NCI-H748 treated with DMSO at 0.1 percent for 48 hours (cell line): ENCODE measurements at places on chromosomes 2 and 18.

DNA sequence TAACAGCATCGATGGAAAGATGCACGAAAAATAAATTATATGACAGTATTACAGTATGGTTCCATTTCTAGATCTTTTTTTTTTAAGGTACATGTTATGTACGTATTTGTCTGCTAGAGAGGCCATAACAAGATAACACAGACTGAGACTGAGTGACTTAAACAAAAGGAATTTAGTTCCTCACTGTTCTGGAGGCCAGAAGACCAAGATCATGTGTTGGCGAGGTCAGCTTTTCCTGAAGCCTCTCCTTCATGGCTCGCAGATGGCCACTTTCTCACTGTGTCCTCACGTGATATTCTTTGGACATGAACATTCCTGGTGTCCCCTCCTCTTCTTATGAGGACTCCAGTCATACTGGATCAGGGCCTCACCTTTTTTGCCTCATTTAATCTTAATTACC lies 177.4 kb downstream of the CAPN13 start:
- no peak for DNase-seq

DNA sequence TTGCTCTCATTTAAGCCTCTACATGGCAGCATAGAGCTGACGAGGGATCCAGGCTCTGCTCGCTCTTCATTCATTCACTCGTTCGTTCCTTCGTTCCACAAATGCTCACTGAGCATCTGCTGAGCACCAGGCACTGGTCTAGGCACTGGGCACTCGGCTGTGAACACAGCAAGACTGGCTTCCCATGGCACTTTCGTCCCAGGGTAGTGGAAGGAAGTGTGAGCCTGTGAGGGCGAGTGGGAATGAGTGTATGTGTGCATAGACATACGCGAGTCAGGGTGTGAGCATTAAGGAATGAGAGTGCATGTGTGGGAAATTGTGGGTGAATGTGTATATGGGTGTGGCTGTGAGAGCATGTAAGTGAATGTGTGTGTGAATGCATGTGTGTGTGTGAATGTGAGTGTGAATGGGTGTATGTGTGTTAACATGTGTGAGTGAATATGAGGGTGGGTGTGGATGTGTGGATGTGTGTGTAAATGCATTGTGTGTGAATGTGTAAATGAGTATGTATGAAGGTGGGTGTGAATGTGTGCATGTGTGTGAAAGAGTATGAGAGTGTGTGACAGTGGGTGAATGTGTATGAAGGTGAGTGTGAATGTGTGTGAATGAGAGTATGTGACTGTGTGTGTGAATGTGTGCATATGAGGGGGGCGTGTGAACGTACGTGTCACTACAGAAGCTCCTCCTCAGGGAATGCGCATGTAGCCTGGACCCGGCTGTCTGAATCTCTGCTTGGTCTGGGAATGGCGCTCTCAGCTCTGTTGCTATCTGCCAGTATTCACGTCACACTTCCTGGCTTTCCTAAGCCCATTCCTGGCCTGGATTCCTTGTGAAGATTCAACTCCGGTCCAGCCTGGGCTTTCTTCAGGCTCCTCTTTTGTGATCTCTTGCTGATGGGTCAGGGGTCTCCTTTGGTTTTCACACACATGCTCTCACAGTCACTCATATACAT lies 28.8 kb downstream of the SNORC start:
- DNase-seq = no peak

- no peak for DNase-seq
Measured at GRCh38 chr2:237858294-237859081, 935 bp upstream of the RAMP1 start.

- no peak for DNase-seq
Measured at GRCh38 chr2:84214455-84214854, 244.6 kb downstream of the SUCLG1 start.

- no peak for DNase-seq
Measured at GRCh38 chr2:84713441-84713840, 167.4 kb downstream of the TRABD2A start.

DNA sequence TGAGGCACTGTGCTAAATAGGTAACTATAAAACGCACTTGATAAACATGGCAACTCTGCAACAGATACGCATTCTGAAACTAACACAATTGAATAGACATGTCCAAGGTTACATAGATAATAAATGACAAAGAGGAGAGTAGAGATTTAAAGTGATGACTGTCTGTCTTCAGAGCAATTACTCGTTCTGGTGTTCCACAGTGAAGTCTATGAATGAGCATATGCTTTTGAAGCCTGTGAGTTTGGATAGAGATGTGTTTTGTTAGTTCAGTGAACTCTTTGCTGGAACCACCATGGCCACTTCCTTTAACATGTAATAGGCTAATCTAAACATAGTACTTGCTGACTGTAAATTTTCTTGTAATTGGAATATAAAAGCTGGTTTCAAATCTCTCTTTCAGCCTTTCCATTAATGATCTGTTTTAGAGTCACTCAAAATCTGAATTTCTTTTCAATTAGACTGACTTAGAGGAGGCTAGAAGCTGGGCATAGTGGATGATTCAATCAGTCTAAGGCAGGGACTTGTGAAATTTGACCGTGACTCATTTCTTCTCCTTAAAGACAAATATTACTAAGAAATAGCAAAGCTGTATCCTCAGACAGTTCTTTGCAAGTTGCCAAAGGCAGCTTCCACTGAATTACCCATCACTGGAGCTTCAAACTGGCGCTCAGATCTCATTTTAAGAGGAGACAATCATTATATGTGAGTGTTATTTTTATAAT lies 1130.1 kb upstream of the CELF4 start:
- DNase-seq = no peak

DNA sequence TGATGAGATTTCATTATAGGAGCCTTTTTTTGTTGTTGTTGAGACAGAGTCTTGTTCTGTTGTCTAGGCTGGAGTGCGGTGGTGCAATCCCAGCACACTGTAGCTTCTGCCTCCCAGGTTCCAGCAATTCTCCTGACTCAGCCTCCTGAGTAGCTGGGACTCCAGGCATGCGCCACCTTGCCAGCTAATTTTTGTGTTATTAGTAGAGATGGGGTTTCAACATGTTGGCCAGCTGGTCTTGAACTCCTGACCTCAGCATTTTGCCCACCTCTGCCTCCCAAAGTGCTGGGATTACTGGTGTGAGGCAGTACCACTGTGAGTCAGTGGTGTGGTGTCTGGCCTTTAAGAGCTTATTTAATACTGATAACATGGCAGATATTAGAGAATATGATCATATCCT lies 60.1 kb downstream of the MOB4 start:
- no peak for DNase-seq

- DNase-seq = no peak
Measured at GRCh38 chr2:54615832-54616534, 107.5 kb upstream of the EML6 start.

DNA sequence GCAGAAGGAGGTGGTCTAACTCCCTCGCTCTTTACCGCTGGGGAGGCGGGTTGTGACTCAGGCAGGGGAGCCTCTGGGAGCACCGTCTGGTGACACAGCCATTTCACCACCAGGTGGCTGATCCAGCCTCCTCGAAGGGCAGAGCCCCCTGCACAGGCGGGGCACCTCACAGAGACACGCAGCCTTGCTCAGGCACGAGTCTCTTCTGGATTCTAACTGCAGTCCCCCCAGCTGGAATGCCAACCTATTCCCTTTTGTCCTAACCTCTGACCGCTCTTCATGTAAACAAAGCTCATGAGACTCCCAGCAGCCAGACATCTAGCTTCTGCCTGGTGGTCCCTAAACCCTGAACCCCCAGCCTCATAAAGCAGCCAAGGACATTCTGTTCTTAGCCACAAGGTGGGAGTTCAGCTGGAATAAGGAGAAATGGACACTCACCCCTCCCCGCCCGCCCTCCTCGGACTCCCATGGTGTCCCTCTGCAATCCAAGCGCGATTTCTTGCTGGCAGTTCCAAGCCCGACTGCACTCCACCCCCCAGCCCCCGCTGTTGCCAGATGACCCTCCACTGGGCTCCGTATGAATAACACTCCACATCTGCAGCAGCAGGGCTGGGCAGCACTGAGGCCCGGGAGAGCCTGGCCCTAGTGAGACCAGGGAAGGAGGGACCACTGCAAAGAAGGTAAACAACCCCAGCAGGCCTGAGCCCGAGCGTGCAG lies 84.3 kb downstream of the TNS1 start:
- no peak for DNase-seq

DNA sequence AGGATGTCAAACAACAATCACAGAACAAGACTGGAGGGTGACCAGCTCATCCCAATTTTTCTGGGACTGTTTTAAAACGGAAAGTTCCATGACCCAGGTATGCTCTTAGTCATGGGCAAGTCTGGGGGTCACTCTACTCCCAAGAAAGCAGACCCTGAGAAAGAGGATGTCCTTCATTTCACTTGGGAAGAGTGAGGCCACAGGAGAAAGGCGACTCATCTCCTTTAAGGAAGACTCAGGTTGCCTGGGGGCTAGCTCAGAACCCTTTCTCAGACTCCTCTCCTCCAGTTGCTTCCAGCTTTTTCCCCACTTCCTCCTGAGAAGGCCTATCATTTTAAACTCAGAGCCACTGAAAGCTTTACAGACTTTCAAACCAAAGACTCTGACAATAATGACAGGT lies 9.3 kb downstream of the RNF152 start:
- DNase-seq = no peak

DNA sequence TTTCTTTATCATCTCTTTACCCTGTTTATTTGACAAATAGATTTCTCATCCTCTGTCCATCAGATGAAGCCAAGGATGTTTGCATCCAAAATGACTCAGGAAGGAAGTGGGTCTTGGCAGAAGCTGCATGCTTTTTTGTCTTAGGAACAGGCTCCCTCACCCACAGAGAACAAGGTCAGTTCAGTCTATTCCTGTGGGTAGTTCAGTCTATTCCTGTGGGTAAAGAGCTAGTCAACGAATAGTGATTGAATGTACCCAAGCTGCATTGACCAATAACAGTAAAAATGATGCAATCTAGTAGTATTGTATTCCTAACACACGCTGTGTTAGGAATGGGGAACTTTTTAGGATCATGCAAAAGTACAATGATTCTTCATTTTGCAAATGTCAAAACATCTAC lies 290.8 kb upstream of the TANK start:
- DNase-seq = no peak

DNA sequence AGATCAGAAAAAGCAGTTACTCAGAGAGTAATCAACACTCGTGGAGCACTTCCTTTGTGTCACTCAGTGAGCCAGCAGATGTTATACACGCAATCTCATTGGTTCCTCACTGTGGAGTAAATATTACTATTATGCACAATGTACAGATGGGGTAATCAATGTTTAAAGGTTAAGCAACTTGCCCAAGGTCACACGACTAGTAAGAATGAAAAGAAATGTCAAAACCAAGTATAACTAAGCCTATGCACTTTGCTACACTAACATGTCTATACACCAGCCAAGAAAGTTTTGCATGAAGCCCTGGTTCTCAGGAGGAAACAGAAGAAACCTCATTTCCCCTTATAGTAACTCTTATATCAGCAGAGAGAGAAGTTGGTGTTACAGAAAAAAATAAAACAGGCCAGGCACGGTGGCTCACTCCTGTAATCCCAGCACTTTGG lies 5.4 kb downstream of the METTL21A start:
- DNase-seq = no peak

GRCh38 chr2:197799068-197799467 lies 5.3 kb upstream of the PLCL1 start:
- DNase-seq = no peak

DNA sequence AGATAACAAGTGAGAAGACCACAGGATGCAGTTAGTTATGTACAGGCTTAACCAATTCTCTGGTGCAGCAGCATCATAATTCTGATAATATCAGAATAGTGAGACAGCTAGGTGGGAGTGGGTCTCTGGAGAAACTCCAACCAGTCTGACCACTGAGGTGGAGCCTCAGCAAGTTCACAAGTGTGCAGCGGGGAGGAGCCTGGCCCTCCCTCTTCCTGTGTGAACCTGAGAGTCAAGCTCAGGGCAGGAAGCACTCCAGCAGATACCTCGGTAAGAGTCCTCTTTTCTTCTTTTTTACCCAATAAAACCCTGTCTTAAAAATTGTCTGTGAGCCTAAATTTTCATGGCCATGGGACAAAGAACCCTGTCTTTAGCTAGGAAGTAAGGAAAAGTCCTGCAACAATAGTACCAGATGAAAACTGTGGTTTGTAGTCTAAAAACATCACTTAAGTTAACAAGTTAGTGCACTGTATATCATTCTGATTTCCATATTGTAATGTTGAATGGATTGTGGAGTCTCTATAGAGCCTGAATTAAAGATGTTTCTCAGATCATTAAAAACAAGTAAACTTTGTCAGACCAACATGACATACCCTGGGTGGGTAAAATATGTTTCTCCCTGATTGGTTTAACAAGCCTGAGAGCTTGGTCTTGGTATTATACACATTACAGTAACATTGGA lies 370.8 kb downstream of the TMEM182 start:
- DNase-seq = no peak

DNA sequence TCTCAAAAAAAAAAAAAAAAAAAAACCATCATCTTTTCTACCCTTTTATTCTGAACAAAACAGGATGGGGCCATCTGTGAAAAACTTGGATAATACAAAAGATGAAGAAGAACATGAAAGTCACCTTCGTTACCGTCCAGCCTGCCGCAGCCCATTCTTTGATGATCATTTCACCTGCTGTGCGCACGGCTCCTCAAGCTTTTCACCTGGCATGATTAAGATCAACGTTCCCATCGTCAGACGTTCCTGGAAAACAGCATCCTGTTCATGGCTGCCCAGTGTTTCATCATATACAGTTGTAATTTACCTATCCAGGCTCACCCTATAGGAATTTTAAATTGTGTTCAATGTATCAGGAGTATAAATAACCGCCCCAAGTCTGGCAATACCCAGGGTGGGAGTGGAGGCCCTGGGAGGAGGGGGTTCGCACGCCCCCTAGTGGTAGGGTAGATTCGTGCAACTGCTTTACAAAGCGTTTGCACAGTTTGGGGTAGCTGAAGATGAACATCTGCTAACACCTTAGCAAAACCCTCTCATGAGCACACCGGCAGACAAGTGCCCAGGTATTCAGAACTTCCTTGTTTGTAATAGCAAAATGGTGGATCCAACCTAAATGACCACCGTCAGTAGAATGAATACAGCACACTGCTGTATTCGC lies 49.0 kb upstream of the GLI2 start:
- DNase-seq = no peak

- no peak for DNase-seq
Measured at GRCh38 chr2:203713381-203713780, 6.9 kb downstream of the CD28 start.

DNA sequence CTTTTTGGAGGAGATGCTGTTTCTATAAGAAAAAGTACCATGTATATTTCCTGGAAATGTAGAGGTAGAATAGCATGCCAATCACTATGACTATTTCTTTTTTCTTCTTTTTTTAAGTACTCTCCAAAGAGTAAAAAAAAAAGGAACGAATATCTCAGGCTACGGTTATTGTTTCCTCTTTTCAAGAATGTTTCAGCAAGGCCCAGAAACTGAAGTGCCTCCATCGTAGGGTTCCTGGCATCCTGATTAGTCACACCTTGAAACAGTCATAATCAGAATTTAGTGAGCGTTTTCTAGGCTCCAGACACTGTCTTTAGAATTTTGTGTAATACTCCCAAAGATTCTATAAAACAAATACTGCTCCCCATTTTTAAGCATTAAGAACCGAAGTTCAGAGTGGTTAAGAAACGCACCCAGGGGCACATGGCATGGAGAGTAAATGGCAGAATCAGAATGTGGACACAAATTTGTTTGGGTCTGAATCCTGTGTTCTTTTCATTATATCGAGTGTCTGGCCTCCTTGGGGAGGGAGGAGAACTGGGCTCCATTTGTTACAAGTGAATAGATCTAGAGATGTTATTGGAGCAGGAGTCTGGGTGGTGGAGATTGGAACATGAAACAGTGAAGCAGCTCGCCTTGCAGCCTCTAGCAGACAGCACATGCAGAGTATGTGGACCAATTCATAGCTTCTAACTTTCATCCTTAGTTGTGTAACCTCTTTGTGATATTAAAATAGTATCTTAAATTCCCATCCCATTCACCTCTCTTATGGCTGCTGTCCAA lies 26.7 kb downstream of the ZEB2 start:
- no peak for DNase-seq

- DNase-seq = no peak
Measured at GRCh38 chr2:164567335-164567989, 53.8 kb downstream of the GRB14 start.
